ENCODE measurements at places on chromosomes 13 and 19. TPM values are rescaled to one million over a fixed set of nuclear protein-coding genes. Genes with fewer than 3 reads are reported as not detected.

Gene RHPN2
- total RNA-seq = 22.2 TPM

Gene ATP1A3
- total RNA-seq = 0.45 TPM

Gene PRR12
- 54.2 TPM for total RNA-seq

Gene TTC9B
- not detected for total RNA-seq

Gene CYSLTR2
- total RNA-seq = 3.9 TPM

Gene OR10H1
- total RNA-seq = not detected

Gene RXFP2
- total RNA-seq = 0.45 TPM

Gene SLC25A41
- 1.6 TPM for total RNA-seq

Gene IGFL2
- total RNA-seq = 3.7 TPM

Gene ZFP36
- total RNA-seq = 111 TPM

Gene RFX2
- total RNA-seq = 8.4 TPM

Gene PRR19
- 2.0 TPM for total RNA-seq

Gene NFIC
- 32.9 TPM for total RNA-seq

Gene FXYD3
- total RNA-seq = 8.3 TPM

Gene GPR4
- not detected for total RNA-seq

Gene MISP3
- 0.98 TPM for total RNA-seq

Gene AP1M2
- 25.9 TPM for total RNA-seq

Gene TPTE2
- total RNA-seq = 0.60 TPM

Gene ADGRE2
- 0.45 TPM for total RNA-seq

Gene AKAP11
- total RNA-seq = 33.9 TPM

Gene KXD1
- 80.3 TPM for total RNA-seq

Data from mesothelial cell of epicardium (in vitro differentiated cells).